ENCODE measurements at places on chromosomes 13 and 19.

DNA sequence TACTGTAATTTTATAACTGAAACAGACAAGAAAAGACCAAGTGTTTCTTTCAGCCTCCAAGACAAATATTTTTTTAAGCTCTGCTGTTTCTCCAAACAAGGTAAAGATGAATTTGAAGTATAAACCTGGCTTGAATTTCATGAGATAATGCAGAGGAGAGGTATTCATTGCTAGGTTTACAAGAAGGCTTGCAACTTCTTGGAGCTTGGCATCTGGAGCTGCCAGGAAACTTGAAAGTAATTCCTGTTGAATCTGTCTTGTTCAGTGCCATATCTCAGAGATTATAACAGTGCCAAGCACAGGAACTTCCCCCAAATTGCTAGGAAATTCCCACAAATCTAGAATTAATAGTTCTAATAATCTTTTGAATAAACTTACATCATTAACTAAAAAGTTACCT, 70.9 kb downstream of the CDK8 start:
- no peak for DNase-seq

DNA sequence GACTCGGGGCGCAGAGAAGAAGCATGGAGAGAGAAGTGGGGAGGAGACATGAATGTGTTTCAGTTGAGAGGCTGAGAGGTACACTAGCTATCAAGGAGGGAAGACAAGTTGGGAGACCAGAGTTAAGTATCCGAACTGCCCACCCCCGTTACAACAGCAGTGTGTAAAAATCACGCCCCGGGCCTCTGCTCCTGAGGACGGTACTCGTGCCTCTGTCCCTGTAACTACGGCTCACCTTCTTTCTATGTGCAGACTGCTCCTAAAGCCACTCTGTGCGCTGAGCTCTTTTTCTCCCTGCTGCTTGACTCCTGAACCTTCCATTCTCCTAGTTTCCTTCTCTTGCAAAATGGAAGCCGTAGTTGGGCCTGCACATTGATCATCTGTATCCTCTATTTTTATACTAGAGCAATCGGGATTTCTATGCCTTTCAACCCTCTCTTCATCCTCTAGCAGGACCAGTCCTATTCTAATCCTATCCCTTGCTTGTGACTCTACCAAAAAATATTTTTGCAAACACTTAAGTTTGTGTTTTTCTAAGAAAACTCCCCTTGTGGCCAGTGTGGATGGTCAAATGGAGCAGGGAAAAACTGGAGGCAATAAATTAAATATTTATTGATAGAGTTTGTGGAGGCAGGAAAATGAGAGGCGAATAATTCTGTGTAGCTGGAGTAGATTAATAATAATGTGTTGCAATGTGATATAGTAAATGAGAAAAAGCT, 569 bp downstream of the POLR1D start:
- DNase-seq = no peak

DNA sequence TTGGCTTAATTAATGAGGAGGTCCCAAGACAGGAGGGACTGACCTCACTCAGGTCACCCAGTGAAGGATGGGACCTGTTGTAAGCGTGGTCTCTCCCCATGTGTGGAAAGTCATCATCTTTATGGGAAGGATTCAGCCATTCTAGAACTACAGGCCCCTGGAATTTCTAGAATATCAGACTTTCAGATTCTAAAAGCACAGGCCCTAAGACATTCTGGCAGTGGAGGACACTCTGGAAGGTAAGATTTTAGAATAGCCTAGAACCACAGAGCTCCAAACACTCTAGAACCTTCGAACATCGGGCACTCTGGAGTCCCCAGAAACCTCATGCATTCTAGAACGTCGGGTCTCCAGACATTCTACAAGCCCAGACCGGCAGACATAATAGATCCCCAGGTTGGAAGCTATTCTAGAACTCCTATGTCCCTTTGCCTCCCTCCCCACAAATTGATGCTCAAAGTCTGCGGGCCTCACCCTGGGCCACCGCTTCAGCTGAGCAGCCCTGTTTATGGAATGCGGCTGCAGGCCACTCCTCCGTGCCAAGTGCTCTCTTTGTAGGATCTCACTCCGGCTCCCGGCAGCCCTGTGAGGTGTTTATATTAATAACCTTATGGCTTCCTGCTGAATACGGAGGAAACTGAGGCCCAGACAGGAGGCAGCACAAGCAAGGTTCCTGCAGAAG, 1.9 kb upstream of the KLK15 start:
- no peak for DNase-seq

DNA sequence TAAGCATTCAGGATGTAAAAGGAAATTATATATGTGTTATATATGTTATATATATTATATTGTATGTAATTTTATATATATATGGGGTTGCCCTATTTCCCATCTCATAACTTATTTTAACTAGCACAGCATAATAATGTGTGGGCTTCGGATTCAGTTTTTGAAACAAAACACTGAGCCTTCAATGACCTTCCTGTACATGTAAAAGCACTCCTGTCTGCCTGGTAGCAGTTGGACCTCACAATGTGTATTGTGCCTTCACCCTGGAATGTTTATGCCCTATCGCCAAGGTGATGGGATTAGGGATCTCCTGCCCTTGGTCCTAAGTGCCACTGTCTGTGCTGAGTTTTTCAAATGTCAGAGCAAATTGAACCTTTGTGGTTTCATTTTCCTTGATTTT, 968.8 kb downstream of the TUBA3C start:
- DNase-seq = no peak

GRCh38 chr13:24713022-24713421, 32.8 kb downstream of the ATP12A start:
- DNase-seq = no peak

Measured in activated CD4-positive, CD25-positive, alpha-beta regulatory T cell (primary cell).